ENCODE measurements at places on chromosomes 11 and 22. TPM values are rescaled to one million over a fixed set of nuclear protein-coding genes. Genes with fewer than 3 reads are reported as not detected.

The PARVA gene
- 20.2 TPM for total RNA-seq

The INS gene
- total RNA-seq, result not detected

The CCND1 gene
- total RNA-seq, result 264 TPM

The NPAS4 gene
- total RNA-seq, result 0.11 TPM

The BTG4 gene
- total RNA-seq, result not detected

The CARD18 gene
- 0.80 TPM for total RNA-seq

DNA sequence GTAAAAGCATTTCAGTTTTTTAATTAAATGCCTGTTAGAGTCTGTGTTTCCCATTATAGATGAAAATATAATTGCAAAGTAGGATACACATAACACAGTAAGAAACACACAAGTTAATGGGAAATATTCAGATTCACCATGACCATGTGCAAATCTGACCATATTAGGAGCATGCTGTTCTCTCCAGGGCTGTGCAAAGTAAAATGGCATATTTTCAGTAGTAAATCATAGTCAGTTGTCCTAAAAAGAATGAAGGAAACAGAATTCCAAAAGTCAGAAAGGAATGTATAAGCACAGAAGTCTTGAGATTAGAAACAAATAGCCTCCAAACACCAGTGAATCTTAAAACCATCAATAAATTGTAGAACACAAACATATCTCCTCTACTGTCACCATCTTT is 44.4 kb downstream of the CNTN5 start:
- no peak for DNase-seq

- peak; percentile 86 for DNase-seq
Observed at GRCh38 chr22:37533995-37534394, 14.8 kb upstream of the CARD10 start.

DNA sequence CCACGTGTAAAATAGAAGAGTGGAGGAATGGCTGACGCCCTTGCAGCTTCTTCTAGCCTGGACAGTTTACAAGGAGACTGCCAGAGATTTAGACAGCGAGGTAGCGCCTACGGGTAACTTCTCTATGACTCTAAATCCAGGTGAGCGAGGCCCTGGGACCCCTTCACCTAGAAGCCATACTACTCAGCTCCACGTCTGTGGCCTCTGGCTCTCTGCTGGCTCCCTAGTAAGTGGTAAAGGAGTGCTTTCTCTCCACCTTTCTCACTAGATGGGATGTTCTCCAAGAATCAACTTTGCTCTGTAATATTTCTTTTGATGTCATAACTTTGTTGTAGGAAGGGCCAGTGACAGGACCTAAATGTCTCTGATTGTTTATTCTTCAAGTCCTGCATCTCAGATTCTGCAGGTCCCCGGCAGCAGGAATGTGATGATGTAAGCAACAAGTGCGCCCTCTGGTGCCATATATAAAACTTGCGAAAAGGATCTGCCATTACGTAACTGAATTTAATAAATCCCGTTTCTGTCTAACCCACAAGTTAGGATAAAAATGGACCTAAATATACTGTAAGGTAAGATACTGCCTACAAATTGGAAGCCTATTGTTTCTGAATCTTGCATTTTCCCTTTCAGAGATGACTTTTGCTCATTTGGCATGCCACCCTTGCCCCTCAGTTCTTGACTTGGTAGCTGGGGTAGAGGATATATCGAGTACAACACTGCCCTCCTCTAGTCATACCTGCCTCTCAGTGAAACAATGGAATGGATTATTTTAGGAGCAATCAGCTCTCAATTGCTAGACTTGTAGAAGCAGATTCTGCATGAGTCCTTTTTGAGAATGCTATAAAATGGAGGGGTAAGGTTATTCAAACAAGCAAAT is 11.0 kb upstream of the PTPN5 start:
- peak; percentile 54 for DNase-seq

- DNase-seq, result no peak
Observed at GRCh38 chr11:35366798-35367197, 52.6 kb downstream of the SLC1A2 start.

DNA sequence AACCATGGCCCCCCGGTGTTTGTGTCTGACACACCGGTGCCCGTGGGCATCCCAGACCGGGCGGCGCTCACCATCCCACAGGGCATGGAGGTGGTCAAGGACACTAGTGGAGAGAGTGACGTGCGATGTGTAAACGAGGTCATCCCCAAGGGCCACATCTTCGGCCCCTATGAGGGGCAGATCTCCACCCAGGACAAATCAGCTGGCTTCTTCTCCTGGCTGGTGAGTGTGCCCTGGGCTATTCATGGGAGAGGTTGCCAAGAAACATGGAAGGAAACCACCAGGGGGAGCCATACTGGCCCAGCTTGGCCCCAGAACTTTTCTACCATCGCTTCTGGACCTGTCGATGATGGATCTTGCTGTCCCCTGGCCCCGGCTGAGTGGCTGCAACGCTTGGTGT is 36.5 kb downstream of the PRDM11 start:
- DNase-seq, result peak; percentile 41

DNA sequence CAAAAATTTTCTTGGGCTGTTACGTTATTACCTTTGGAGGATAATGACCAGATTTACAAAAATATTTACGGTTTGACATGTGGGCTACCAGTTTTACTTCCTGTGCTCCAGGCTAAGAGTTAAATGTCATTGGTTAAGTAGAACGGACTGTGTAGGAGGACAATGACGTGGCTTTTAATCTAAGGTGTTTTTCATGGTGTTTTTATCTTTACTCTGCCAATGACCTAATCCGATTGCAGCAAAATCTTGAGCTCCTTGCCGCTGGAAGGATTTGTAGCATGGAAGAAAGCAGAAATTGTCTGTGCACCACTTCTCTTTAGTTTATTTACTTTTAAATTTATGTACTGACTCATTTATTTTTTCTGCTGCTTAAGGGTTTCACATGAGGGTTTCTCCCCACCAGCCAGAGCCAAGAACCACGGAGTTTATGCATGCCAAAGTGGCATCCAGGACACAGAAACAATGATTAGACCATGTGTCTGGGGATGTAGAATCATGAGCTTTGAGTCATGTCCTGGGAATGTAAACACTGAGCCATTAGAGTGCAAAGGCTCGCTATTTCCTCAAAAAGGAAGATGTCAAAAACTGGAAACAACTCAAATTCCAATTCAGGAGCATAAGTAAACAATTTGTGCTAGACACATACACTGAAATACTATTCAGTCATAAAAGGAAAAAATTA is 1.9 kb upstream of the CARD16 start:
- peak; percentile 95 for DNase-seq

GRCh38 chr11:65491614-65492386 is 7.0 kb upstream of the MALAT1 start:
- DNase-seq, result peak; percentile 91

- DNase-seq, result no peak
Observed at GRCh38 chr11:77729063-77729462, 91.5 kb downstream of the RSF1 start.

- no peak for DNase-seq
Observed at GRCh38 chr11:133123796-133124195, 408.5 kb downstream of the OPCML start.

DNA sequence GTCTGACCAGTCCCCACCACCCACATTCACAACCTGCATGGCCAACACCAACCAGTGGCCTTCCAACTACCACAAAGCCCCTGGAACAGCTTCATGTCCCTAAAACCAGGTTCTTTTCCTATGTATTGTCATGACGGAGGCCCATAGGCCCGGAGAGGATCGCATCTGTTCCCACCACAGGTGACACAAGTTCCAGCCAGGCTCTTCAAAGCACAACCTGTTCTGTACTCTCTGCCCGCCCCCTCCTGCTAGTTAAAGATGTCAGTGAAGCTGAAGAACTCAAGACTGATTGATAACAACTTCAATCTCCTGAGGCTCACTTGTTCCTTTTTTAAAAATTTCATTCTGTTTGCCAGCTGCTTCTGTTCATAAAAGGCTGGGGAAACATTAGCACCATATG is 121.1 kb upstream of the GUCY1A2 start:
- no peak for DNase-seq

GRCh38 chr22:20805972-20806471 is 32.1 kb downstream of the SERPIND1 start:
- DNase-seq, result peak; percentile 45

GRCh38 chr22:27868732-27869282 is 50.2 kb downstream of the PITPNB start:
- DNase-seq, result no peak

DNA sequence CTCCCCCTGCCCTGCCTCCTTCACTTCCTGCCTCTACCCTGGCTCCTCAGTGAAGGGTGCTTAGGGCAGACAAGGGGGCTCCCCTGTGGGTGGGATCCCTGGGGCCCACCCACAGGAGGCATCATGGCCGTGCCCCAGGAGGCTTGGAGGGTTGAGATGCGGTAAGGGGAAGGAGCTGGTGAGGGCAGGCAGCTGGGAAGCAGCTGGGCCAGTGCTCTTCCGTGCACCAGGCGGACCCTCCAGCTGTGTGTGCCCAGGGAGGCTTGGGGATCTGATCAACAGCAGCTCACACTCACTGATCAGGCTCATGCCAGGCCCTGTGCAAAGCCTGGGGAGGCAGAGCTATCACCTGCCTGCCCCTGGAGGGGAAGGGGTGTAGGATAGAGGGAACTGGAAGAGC is 59.3 kb upstream of the TTLL12 start:
- no peak for DNase-seq

GRCh38 chr11:86800960-86801272 is 574 bp downstream of the PRSS23 start:
- no peak for DNase-seq

Measured in Daoy (cell line).